Dermis microvascular lymphatic vessel endothelial cell (primary cell): ENCODE measurements at places on chromosomes 1 and 21. TPM values are rescaled to one million over a fixed set of nuclear protein-coding genes. Genes with fewer than 3 reads are reported as not detected.

The AGMAT gene
- 0.38 and 0.90 TPM in 2 replicates for total RNA-seq

The TMEM52 gene
- 0.13 TPM in 2 replicates for total RNA-seq

The KLHDC7A gene
- total RNA-seq = not detected in 2 replicates

The SPATC1L gene
- 2.1 and 4.8 TPM in 2 replicates for total RNA-seq

The WDR64 gene
- total RNA-seq = not detected in 2 replicates
